ENCODE measurements at places on chromosomes 5 and 9.

DNA sequence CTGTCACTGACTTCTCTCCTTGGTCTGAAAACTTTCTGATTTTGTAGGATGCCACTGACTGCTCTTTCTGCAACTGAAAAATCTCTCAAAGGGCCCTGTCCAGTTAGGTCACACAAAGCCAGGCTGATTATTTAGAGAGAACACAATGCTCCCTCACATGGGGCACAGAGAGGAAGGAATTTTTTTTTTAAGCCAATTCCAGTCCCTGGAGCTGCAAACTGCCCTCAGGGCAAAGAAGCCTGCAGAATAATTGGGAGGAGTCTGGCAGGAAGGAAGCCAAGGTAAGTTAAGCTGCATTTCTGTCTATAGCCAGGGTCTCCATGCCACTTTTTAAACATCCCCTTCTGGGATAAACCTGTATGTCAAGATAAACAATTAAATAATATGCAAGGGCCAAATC, 305.5 kb downstream of the ZSWIM6 start:
- DNase-seq: no peak

GRCh38 chr9:104798209-104798995, 34.5 kb downstream of the NIPSNAP3B start:
- DNase-seq: no peak

DNA sequence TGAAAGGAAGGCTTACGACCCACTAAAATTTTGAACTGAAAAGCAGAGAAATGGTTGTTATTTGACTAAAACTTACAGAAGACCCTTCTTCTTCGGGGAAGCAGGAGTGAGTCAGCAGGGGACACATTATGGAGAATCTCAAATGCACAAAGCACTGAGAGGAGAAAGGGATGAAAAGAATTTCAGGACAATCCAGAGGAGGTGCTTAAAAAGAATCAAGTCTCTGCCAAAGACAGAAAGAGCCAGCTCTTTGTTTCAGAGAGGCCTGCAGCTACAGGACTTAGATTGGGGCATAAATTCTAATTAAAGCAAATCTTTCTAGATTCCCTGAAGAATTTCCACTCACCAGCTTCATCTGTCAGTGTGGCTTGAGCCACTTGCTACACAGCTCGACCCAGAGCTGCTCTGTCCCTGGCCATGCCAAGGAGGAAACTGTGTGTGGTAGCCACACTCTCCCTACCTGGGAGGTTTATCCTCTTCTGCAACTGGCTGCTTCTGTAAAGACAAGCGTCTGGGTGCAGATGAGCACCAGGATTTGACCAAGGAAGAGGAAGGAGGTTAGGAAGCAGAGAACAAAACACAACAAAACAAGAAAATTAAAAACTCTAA, 89.9 kb downstream of the SEMA5A start:
- DNase-seq: no peak

GRCh38 chr9:107350443-107350842, 67.4 kb downstream of the RAD23B start:
- no peak for DNase-seq

GRCh38 chr9:101995231-101995630, 256.8 kb upstream of the GRIN3A start:
- DNase-seq: no peak

DNA sequence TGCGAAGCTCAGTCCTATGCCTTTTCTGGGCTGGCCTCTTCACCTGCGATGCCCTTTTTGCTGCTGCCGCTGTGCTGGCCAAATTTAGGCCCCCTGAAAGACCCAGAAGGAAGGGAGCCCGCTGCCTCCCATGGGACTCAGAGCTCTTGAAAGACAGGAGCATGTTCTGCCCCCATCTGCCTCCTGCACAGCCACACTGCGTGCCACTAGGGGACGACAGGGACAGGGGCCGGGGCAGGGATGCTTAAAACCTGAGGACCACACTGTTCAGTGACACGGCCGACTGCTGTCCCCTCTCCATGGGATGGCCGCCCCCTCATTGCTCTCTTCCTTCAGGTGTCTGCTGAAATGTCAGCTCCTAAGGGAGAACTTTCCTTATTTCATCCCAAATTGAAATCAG, 132.4 kb downstream of the ADAMTS2 start:
- no peak for DNase-seq

DNA sequence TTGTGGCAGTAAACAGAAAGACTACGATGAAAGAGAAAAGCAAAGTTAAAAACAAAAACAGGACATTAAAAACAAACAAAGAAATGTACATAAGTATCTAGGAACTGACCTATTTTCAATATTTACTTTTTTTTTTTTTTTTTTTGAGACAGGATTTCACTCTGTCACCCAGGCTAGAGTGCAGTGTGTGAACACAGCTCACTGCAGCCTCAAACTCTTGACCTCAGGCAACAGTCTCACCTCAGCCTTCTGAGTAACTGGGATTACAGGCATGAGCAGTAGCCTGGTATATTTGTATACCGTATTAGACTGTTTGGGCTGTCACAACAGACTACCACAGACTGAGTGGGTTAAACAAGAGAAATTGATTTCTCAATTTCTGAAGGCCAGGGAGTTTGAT, 1189.1 kb downstream of the CDH9 start:
- no peak for DNase-seq

GRCh38 chr9:111400564-111400898, 70.5 kb upstream of the OR2K2 start:
- no peak for DNase-seq

GRCh38 chr9:107274096-107274495, 9.0 kb upstream of the RAD23B start:
- no peak for DNase-seq

GRCh38 chr9:124218438-124218982, 39.2 kb upstream of the NEK6 start:
- DNase-seq: no peak

DNA sequence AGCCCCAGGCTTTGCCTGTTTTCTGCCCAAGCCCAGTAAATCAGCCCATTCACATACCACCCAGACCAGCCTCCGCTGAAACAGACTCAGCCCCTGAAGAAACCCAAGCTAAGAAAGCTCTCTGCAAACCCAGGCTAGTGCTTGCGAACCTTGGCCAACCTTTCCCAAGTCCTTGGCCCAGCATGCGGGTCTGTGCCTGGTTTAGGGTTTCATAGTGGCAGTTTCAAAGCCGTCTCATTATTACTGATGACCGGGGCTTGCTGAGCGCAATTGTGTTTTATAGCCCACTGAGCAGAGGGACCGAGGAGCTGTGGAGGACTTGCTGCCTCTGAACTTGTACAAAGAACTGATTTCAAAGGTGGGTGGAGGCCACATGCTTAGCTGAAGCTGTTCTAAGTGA, 584.3 kb downstream of the BNC2 start:
- DNase-seq: no peak

- DNase-seq: no peak
These were observed 17.4 kb downstream of the C5orf15 start for GRCh38 chr5:133950821-133951612.

DNA sequence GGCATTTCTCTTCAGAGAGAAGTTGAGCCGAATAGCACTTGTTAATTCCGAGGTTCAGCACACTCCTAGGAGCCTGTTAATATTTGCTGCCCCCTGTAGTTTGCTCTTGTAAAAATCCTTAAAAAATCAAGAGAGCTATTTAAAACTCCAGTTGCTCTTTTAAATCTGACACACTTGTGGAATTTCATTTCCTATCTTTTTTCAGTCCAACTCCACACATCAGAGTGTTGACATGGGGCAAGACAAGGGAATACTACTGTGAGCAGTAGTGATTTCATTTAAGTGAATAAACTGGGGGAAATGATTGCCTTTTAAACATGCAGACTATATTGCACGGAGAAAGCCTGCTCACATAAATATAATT, 1096.3 kb upstream of the DMAC1 start:
- peak; percentile 49 for DNase-seq

- DNase-seq: no peak
These were observed 826 bp downstream of the GPRIN1 start for GRCh38 chr5:176608937-176609723.

- DNase-seq: no peak
These were observed 1803.5 kb upstream of the CDH6 start for GRCh38 chr5:29389993-29390392.

GRCh38 chr9:113160571-113160970, 9.8 kb downstream of the SLC31A2 start:
- no peak for DNase-seq

GRCh38 chr9:110338143-110338542, 480 bp upstream of the TXNDC8 start:
- no peak for DNase-seq

GRCh38 chr5:135643881-135644766, 65.3 kb upstream of the CXCL14 start:
- DNase-seq: no peak

GRCh38 chr9:38371495-38371894, 21.0 kb upstream of the ALDH1B1 start:
- DNase-seq: peak; percentile 14

DNA sequence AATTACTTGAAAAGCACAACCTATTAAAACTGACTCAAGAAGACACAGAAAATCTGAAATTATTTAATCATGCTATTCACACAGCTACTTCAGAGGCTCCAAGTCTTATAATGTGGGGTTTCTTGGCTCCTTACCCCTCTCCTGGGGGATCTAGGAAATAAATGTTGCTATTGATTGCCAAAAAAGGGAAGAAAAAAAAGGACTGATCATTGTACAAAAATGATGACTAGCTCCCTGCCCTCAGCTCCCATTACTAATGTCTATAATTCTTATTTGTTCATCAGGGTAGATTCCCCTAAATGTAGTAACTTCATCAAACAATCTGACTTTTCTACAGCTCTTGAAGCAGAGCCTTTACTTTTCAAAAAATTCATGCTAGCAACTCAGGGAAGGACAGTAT, 3.3 kb upstream of the SMC5 start:
- no peak for DNase-seq

DNA sequence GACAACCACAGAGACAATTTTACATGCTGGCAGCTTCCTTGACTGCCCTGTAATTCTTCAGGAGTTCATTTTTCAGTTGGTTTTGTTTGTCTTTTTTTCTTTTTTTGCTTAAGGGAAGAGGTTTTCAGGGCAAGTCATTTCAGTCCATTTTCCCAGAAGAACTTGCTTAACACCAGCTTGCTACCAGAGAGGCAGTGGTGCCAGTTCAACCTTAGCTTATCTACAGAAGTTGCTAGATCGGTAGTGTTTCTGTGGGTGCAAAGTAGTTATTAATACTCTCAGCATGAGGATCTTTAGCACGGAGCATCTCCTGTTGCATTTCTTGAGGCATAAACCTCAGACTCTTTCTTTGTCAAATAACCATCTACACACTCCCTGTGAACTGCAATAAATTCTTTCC, 1.1 kb downstream of the SPEF2 start:
- no peak for DNase-seq
